Fibroblast of the conjunctiva (primary cell): ENCODE measurements at places on chromosomes 1 and 21.
A peak's percentile ranks its signal among the peaks of the same experiment; 100 is the strongest.

DNA sequence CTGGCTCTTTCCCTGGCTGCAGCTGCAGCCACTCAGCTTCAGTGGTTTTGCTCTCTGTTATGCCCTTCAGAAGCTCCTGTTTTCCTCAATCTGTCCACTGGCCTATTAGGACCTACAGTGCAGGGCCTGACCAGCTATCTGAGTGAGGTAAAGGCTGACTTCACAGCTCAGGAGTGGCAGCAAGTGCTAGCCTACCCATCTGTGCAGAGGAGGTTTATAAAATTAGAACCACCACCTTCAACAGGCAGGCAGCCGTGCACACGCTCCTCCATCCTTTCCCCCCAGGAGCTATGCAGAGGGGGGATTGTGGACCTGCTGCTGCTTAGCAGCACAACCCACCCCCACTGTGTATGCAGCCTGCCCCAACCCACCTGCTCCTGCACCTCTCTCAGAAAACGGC lies 8.3 kb downstream of the ADAR start:
- no peak for DNase-seq

DNA sequence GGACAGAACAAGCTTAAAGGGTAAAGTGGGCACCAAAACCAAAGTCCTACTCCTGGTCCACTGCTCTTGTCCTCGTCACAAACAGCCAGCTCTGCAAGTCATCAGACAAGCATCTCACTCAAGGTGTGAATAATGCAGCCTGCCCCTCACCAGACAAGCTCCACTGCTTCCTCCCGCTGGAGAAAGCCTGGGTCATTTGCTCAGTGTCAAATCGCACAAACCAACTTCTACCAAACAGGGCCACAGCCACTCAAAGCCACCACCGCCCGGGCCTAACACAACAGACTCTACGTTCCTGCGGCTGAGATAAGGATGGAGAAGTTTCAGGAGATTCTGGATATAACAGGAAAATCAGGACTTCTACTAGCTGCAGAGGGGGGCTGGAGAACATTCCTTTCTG lies 3.3 kb downstream of the SSBP3 start:
- DNase-seq, result no peak

GRCh38 chr21:14262039-14262438 lies 46.1 kb downstream of the RBM11 start:
- no peak for DNase-seq

GRCh38 chr1:8424539-8425116 lies 106.7 kb downstream of the SLC45A1 start:
- no peak for DNase-seq

DNA sequence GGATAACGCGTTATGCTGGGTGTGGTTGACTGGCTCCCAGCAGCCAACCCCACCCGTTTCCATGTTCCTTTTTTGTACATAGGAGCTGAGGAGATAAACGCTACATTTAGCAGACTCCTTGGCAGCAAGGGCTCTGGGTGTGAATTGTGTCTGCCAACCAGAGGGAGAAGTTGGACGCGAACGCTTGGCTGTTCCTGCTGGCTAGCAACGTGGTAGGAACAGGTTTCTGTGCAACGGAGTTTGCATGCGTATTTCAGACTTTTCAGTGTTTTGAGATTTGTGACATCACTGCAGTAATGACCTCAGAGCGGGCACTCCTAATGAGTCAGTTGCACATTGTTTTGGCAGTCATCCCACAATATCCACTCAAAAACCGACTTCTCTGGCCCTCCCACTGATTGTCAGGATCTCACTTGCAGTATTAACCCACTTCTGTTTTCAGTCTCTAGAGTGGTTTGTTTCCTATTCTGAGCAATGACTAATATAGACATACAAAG lies 98.7 kb upstream of the RGS1 start:
- DNase-seq, result no peak

GRCh38 chr1:241101622-241102021 lies 255.4 kb downstream of the RGS7 start:
- DNase-seq, result no peak

DNA sequence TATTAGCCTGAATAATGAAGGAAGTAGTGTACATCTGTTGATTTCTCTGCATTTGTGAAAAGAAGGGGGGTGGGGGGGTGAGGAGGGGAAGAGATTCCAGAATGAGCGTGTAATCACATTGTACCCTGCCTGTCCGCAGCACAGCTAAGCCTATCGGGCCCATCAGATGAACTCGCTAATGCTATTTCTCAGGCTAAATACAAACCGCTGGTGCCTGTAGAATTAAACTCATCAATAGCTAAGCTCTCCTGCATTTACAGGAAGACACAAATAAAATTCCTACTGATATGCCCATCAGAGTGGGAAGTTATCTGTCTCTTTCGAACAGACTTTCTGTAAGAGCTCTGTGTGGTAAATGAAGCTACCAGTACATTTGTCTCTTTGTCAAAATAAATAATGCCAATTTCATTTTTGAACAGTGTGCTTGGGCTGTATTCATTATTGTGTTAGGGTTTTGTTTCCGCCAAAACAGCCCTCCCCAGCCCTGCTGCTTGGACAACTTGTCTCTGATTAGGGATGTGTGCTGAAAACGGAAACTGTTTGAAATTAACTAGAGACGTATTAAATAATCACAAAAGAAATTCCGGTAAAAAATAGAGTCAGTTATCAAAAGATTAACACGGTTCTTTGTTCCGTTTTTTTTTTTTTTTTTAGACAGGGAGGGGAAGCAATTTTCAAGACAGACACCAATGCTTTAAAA lies 305.4 kb downstream of the TTLL7 start:
- no peak for DNase-seq

DNA sequence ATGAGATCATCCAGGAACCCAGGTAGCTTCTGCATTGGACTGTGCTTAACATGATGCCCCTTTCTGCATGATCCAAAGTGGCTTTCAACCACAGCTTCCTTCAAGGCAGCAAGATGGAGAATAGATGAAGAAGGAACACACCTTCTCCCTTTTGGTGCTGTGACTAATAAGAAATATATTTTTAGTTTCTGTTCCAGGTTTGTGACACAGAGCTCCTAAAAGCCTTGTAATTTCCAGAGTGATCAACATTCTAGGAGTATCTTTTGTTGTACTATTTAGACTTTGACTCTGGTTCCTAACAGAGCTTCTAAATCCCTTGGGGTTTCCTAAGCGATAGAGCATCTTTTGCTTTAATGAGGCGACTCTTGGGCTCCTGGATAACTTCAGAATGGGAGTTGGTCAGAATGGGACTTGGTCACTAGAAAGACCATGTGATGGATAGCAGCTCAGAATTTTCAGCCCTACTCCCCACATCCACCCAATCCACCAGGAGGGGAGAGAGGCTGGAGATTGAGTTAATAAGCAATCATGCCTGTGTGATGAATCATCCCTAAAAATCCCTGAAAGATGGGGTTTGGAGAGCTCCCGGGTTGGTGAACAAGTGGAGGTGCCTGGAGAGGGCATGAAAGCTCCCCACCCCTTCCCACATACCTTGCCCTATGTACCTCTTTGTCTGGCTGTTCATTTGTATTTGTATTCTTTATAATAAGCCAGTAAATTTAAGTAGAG lies 134.8 kb downstream of the FGGY start:
- no peak for DNase-seq

- peak; percentile 14 for DNase-seq
Measured at GRCh38 chr1:33943978-33944377, 80.1 kb downstream of the HMGB4 start.

DNA sequence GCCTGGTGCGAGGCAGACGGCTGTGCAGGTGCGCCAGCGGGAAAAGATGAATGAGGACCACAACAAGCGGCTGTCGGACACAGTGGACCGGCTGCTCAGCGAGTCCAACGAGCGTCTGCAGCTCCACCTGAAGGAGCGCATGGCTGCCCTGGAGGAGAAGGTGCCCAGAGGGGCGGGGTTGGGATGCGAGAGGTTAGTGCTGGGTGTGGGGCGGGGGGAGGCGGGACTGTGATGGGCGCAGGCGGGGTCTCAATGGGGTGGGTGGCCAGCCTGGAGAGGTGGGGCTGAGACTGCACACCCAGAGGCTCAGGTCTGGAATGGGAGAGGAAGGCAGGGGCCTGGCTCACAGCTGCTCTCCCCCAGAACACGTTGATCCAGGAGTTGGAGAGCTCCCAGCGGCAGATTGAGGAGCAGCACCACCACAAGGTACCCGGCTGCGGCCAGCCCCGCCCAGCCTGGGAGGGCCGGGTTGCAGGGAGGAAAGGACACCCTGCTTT lies 22.3 kb downstream of the PPFIA4 start:
- DNase-seq, result no peak

DNA sequence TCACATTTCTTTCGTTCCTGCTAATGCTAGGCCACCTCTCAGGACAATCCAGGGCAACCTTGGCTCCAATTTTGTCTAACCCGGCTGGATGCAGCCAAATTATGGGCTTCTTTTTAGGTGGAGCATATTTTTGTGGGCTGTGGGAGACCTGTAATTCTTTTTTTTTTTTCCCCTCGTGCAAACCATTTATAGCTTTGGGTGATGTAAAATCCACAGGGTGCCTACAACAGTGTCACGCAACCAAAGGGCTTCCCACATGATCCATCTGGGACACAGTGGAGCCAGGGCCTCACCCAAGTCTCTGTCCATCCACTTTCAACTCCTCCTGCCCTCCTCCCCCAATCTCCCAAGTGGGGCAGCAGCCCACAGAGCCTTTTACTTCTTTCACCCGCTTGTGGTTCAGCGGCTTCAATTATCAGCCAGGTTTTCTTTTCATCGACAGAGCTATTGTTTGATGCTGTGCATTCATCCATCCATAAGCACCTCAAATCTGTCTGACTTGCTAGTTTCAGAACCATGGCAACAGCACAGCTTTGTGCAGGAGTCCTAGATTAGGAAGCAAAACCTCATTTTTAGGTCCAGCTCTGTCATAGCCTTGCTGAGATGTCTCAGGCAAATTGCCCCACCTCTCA lies 10.0 kb upstream of the OVAAL start:
- no peak for DNase-seq

GRCh38 chr1:25556791-25557476 lies 13.5 kb downstream of the LDLRAP1 start:
- no peak for DNase-seq

DNA sequence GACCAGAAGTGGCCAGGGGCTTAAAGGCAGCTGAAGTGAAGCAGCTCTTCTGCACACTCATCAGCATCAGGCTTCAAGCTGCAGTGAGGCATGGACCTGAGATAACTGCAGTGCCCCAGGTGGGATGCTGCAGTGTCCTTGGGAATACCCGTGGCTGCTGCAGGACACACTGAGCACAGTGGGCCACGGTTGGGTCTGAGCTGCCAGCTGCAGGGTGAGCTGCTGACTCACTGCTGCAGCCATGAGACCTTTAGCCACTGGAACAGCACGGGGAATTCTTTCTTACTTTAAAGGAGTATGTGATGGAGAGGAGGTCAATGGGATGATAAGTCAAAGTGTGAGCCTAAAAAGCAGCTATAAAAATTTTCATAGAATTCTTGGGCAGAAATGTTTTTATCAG lies 102.1 kb downstream of the XCL2 start:
- DNase-seq, result no peak

DNA sequence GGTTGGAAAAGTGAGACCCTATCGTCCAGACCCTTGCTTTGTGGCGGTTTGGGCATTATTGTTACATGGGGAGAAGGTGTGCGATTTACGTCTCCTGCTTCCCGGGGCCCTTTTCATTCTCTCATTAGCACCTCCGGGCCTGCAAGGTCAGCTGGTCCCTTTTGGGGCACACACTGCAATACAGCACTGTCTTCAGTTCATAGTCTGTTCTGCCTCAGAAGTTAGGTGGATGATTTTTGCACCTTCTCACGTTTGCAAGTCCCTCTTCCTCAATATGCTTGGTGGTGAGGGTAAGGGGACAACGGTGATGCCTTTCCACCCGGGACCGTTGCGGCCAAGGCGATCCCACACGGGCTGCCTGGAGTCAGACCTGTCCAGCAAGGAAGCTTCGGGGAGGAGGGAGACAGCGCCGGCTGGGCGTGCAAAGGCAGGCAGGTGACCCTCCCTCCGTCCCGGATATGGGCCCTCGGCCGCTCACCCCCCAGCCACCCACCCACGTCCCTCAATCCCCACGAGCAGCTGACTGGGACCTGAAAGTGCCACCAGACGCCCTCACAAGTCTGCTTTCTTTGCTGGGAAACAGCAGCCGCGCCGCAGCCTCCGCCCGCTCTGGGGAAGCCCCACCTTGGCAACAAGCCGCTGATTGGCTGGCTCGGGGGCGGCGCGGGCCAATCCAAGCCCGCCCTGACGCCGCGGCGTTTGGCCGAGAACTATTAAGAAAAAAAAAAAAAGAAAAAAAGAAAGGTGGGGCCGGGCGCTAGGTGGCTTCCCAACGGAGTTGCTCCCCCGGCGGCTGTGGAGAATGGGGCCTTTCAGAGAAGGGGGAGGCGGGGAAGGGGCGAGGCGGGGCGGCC lies 21.7 kb downstream of the BTG2 start:
- peak; percentile 65 for DNase-seq

DNA sequence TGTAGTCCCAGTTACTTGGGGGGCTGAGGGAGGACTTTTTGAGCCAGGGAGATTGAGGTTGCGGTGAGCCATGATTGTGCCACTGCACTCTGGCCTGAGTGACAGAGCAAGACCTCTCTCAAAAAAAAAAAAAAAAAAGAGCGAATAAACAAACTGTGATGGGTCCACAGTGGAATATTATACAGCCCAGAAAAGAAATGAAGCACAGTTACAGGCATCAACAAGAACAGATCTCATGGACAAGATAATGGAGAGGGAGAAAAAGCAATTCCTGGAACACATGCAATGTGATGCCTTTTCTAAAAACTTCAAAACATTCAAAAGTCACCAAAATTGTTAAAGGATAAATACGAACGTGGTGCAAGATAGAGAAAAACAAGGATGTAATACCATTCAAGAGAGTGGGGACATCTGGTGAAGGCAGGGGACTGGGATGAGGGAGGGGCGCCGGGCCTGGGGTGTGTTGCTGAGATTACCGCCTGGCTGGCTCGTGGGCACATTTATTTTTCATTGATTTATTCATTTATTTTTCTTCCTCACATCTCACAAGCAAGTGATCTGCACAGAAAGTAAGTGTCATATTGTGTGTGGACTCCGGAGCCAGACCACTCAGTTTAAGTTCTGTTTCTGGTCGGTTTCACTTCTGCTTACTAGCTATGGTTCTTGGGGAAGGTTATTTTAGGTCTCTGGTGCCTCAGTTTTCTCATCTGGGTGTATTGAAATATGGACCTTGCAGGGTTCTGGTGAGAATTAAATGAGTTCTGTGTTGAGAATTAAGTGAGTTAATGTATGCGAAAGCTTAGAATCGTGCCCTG lies 30.1 kb downstream of the ABCG1 start:
- no peak for DNase-seq

DNA sequence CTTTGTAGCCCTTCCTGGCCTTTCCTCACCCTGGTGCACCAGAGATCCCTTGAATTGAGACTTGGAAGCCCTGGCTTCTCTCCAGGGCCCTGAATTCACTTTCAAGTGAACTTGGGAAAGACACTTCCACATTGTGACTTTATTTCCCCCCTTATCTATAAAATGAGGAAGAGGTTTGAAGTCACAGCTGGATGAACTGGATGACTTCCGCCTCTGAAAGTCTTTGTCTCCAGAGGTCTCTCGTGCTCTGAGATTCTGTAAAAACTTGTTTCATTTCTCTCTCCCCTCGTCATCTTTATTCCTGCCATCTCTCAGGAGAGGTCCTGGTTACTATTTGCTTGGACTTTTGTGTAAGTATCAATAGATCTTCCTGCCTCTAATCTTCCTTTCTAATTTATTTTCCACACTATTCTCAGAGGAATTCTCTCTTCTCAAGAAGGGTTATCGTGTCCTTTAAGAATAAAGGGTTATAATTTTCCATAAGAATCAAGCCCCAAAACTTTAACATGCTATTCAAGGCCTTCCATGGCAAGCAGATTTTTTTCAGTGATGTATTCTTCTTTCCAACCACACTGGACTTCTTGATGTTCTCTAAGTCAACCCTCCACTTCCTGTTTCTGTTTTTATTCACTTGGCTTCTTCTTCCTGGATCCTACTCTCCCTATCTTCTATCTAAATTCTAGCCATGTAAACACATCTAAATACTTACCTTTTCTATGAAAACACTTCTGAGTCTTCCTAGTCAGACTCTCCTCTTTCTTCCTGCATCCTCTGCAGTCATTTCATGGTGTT lies 6.5 kb upstream of the RPTN start:
- no peak for DNase-seq
